ENCODE measurements at places on chromosomes 16 and 17. TPM values are rescaled to one million over a fixed set of nuclear protein-coding genes. Genes with fewer than 3 reads are reported as not detected.

Gene SPAG7
- total RNA-seq, result 85.3 TPM

Gene GCGR
- not detected for total RNA-seq

DNA sequence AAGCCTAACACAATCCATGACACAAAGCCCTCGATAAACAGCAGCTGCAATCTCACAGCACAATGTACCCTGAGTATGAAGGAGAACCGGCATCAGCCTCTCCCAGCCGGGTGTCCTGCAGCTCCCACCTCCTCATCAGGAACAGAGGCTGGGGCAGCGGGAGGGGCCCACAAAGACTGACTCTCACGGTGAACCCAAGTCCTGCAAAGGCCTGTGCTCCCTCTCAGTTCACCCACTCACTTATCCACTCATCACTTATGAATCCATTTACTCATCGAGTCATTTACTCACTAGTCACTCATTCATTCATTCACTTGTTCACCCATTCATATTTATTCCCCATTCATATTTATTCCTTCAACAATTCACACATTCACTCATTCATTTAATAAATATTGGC, 11.6 kb downstream of the ZNF423 start:
- DNase-seq, result no peak

Gene ARHGAP23
- 46.2 TPM for total RNA-seq

- no peak for DNase-seq
These were observed 126.3 kb downstream of the ABCC1 start for GRCh38 chr16:16075488-16076422.

Gene CCL7
- not detected for total RNA-seq

- DNase-seq, result no peak
These were observed 4.7 kb upstream of the KRTAP3-1 start for GRCh38 chr17:41013606-41014005.

DNA sequence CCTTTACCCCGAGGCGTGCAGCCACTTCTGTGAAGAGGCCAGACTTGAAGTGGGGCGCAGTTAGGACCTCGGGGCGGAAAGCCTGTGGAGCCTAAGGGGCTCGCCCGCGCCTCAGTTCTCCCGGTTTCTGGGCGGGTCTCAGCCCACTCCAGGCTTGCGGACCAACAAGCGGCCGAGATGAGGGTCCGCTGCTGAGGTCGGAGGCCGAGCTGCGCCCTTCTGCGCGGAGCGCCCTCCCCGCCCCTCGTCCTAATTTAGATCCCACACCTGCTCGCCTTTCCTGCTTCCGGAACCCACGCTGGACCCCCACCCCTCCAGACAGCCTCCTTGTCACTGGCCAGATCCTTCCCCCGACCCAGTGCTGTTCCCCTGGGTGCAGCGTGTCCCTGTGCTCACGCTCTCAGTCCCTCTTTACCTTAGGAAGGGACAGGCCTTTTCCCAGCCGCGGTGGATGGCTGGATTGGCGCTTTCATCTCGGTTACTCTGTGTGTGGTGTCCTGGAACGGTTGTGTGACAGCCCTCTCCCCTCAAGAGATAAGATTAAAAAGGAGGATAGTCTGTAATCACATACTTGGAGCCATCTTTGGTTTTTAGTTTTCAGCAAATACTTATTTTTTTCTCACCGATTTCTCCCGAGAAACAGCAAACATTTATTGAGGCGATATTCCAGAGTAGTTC, 933 bp upstream of the ATXN7L3 start:
- no peak for DNase-seq

DNA sequence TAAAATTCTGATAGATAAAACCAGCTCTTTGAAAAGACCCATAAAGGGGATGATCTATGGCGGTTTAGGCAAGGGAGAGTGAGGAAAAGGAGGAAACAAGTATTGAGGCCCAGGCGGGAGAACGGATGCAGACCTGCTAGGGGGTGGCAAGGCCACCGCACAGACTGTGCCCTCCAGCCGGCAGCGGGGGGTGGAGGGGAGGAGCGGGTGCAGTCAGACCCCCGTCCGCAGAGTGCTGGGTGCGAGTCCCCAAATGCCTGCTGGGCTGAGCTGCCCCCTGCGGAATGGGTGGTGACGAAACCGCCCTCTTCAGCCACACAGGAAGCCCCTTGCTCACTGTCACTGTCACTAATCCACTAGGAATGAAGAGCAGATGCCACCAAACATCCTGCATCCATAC, 46.0 kb downstream of the LMF1 start:
- DNase-seq, result no peak

DNA sequence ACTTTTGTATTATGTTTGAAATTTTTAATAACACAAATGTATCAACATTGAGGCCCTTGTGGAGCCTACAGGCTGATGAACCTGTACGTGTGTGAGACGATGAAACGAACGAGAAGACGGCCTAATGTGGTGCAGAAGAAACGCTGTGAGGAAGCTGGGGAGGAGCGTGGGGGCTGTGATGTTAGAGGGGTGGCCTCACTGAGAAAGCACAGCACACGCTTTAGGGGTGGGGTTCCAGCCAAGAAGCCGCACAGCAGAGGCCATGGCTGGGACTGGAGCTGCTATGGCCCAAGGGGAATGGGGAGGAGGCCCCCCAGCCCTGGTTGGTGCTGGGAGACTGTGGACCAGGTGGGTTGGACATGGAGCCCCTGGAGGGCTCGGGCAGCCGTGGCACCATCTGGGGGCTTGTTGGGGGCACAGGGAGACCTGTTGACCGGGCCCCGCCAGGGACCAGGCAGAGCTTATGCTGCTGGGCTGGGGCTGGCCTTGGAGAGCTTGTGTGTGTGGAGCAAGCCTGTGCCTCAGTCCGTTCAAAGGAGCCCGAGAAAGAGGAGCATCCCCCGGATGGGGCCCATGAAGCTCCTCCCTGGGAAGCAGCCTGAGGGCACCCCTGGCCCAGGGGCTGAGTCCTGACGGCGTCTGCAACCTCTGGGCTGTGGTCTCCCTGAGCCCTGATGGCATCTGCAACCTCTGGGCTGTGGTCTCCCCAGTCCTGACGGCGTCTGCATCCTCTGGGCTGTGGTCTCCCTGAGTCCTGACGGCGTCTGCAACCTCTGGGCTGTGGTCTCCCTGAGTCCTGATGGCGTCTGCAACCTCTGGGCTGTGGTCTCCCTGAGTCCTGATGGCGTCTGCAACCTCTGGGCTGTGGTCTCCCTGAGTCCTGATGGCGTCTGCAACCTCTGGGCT, 44.7 kb downstream of the METRNL start:
- DNase-seq, result no peak

DNA sequence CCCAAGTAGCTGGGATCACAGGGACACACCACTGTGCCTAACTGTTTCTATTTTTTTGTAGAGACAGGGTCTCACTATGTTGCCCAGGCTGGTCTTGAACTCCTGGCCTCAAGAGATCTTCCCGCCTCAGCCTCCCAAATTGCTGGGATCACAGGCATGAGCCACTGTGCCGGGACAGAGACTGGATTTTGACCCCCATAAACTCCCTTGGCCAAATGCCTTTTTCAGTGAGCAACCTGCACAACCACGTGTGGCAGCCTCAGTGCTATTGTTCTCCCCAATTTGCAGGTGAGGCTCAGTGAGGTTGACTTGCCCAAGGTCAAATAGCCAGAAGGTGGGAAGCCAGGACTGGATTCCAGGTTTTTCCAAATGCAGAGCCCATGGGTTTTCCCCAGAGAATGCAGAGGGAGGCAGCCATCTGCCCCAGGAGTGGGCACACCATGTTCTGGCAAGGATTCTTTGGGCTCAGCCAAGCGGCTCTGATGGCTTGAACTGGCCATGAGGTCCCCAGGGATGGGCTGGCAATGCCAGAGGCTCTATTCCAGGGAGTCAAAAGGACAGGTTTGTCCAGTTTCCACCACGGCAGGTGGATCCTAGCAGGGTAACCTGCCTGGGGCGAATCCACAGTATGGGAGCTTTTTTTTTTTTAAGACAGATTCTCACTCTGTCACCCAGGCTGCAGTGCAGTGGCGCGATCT, 1.8 kb downstream of the IL27 start:
- no peak for DNase-seq

Gene CCL16
- not detected for total RNA-seq

DNA sequence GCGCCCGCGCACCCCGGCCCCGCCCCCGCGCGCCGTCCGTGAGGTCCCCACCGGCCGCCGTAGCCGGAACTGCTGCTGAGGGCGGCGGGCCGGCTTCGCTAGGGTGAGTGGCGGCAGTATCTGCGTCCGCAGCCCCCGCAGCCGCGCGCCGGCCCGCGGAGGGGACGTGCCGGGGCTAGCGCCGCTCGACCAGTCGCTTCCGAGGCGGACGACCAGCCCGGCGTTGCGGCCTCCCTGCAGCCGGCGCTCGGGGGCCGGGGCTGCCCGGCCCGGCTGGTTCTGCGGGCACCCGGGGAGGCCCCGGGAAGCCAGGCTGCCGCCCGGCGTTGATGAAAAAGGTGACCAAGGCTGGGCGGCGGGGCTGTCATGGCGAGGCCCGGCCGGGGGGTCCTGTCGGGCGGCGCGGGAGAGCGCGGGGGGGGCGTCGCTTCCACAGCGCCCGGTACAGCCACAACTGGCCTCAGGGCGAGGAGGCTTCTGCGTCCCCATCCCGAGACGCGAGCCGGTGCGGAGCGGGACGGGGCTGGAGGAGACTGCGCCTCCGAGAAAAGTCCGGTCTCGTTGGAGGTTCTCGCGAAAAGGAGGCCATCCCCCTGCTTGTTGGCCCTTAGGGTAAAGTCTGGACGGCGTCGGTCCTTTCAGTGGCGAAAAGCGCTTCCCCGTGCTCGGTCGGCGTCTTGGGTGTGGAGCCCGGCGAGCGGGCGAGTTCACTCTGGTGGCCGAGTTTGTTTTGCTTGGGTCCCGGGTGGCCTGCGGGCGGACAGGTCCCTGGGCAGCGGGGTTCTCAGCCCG, at the start of gene CRAMP1:
Gene CRAMP1 (plus strand): TSS at position 41 of the 792 bp plus-strand sequence. CDS start 2,280 bp downstream, outside the sequence.
- peak; percentile 22 for DNase-seq

GRCh38 chr17:71217769-71218168, 903.1 kb upstream of the SOX9 start:
- DNase-seq, result peak; percentile 83

Gene PFAS
- total RNA-seq, result 31.6 TPM

Gene RRAD
- 1.5 TPM for total RNA-seq

Gene SPATA32
- total RNA-seq, result not detected

GRCh38 chr17:75601057-75601987, 13.7 kb downstream of the MYO15B start:
- no peak for DNase-seq

Gene COASY
- 80.9 TPM for total RNA-seq

Gene MYO15B
- 0.75 TPM for total RNA-seq

GRCh38 chr16:89097392-89097772, 3.7 kb downstream of the ACSF3 start:
- DNase-seq, result no peak

Gene CD300LG
- total RNA-seq, result not detected

GRCh38 chr17:72343911-72344310, 223.1 kb downstream of the SOX9 start:
- no peak for DNase-seq

DNA sequence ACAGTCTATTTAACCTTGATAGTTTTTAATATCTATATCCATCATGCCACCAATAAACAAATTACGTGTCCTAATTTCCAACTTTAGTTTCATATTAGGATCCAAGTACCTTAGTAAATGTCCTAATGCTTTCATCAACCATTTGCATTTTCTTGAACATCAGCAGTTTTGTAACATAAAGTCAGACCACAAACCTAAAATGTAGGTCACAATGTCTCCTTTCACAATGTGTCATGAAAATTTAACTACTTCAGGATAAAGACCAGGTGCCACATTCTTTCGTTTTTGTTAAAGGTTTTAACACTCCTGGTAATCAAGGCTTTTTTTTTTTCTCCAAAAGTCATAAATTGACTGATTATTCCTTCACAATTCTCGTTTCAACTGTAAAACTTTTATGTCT, 310.7 kb upstream of the PMFBP1 start:
- DNase-seq, result no peak

- no peak for DNase-seq
These were observed 117.2 kb downstream of the GRIN2A start for GRCh38 chr16:10065019-10065418.

Gene AMZ2
- total RNA-seq, result 110 TPM

Gene MGAT5B
- 0.65 TPM for total RNA-seq

Gene NOG
- 6.1 TPM for total RNA-seq

Gene SMTNL2
- not detected for total RNA-seq

GRCh38 chr17:15418781-15419180, 48.6 kb downstream of the CDRT4 start:
- no peak for DNase-seq

GRCh38 chr16:50169555-50170096, 16.5 kb downstream of the TENT4B start:
- DNase-seq, result no peak

DNA sequence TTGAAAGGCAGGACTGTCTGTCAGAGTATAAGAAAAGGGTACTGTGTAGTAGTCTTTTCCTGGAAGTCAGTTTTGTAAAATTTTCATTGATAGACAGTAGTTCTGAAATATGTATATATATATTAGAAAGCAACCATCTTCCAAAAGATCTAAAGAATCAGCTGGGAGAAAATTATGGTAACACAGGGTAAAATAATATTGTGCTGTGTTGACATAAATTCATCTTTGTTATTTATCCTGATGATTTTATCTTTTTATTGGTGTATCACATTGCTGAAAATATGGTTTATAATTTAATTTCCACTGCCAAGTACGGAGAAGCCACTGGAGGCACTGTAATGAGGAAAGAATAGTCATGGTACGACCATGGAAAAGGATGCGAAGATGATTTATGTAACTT, 324.9 kb downstream of the CA10 start:
- DNase-seq, result no peak

- DNase-seq, result no peak
These were observed 10.0 kb downstream of the CACNA1G start for GRCh38 chr17:50570528-50570927.

Gene EIF3C
- total RNA-seq, result 512 TPM

- DNase-seq, result no peak
These were observed 27.2 kb downstream of the ZNF423 start for GRCh38 chr16:49828533-49829267.

Gene CCL8
- total RNA-seq, result not detected

Gene VMO1
- total RNA-seq, result 0.74 TPM

GRCh38 chr17:4840893-4841242, 7.7 kb downstream of the MINK1 start:
- no peak for DNase-seq

GRCh38 chr17:64067657-64068056, 47.2 kb upstream of the ICAM2 start:
- DNase-seq, result no peak

- DNase-seq, result no peak
These were observed 27.9 kb downstream of the CLEC16A start for GRCh38 chr16:10972108-10972818.

GRCh38 chr16:66889622-66890021, 9.3 kb downstream of the PDP2 start:
- DNase-seq, result no peak

Gene GAS7
- 0.10 TPM for total RNA-seq

- DNase-seq, result no peak
These were observed 155.9 kb downstream of the NTN1 start for GRCh38 chr17:9177212-9177611.

Gene GDPD1
- 2.2 TPM for total RNA-seq

Gene HES7
- 1.0 TPM for total RNA-seq
